HS-27A (cell line): ENCODE measurements at places on chromosomes 5 and 9.

GRCh38 chr5:61438298-61438970 lies 106.4 kb downstream of the ZSWIM6 start:
- no peak for DNase-seq

- DNase-seq, result no peak
Measured at GRCh38 chr5:57258052-57258451, 84.2 kb downstream of the GPBP1 start.

DNA sequence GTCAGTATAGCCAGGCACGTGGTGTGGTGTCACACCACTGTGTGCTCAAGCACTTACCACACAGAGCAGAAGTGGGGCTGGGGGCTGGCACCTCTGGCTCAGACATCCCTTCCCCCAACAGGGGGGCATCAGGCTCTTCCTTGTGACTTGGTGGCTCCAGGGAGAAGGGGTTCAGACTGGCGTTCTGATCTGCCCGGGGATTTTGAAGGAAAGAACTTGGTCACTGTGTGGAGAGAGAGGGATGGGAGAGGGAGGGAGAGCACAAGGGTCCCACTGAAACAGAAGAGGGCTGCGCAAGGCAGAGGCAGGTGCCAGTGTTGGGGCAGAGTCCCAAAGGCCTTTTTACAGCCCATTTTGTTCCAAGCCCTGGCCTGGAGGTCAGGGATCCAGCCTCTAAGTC lies 109.7 kb upstream of the ALDH1B1 start:
- DNase-seq, result no peak

- DNase-seq, result no peak
Measured at GRCh38 chr5:77086368-77086688, 757 bp downstream of the ZBED3 start.

- DNase-seq, result no peak
Measured at GRCh38 chr5:170360709-170361108, 28.5 kb downstream of the KCNMB1 start.

- DNase-seq, result no peak
Measured at GRCh38 chr9:127458921-127459320, 7.6 kb downstream of the LRSAM1 start.

- DNase-seq, result no peak
Measured at GRCh38 chr5:83922699-83923098, 202.0 kb upstream of the HAPLN1 start.

DNA sequence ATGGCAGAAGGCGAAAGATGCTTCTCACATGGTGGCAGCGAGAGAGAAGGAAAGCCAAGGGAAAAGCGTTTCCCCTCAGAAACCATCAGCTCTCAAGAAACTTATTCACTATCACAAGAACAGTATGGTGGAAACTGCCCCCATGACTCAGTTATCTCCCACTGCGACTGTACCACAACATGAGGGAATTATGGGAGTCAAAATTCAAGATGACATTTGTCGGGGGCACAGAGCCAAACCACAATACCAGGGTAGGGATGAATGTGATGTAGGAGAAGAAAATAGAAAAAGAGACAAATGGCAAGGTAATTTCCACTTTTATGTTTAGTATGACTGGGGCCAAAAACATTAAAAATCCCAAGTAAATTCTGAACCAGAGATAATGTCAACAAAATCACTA lies 216.8 kb downstream of the TRIM36 start:
- no peak for DNase-seq

DNA sequence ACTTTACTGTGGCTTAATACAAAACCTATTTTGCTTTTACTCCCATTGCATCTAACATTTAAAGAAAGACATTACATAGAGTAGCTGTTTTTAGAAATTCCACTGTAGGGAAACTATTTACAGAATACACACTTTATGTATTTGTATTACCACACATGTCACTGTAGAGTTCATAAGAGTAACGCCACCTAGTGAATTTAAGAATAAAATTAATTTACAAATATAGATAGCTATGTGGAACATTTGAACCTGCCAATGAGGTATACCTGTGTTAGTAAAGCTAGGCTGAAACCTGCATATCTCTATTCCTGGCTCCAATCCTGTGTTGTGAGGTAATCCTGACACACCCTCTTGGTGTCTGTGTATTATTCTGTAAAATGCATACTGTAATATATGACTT lies 234.4 kb downstream of the MAST4 start:
- no peak for DNase-seq

- DNase-seq, result no peak
Measured at GRCh38 chr5:77843570-77844372, 67.6 kb upstream of the TBCA start.

GRCh38 chr9:104861397-104861796 lies 66.6 kb downstream of the ABCA1 start:
- DNase-seq, result no peak
